ENCODE measurements at places on chromosomes 6 and 20.

DNA sequence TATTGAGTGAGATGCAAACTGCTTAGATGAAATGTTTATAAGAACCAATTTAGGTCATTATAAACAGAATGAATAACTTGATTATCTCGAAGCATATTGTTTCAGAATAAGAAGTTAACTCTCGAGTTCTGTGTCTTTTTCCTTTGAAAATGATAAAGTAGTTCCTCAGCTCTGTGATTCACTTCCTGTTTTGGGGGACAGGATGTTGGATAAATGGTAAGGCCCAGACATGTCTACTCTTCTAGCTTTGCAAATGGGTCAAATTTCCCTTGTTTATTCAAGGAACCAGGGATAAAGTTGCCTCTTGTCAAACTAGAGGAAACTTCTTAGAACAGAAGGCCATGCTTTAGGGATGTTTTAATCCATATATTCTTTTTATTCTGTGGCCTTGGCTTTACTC is 246.9 kb downstream of the SOX4 start:
- no peak for DNase-seq

GRCh38 chr6:31794866-31795615 is 511 bp downstream of the VARS1 start:
- no peak for DNase-seq

DNA sequence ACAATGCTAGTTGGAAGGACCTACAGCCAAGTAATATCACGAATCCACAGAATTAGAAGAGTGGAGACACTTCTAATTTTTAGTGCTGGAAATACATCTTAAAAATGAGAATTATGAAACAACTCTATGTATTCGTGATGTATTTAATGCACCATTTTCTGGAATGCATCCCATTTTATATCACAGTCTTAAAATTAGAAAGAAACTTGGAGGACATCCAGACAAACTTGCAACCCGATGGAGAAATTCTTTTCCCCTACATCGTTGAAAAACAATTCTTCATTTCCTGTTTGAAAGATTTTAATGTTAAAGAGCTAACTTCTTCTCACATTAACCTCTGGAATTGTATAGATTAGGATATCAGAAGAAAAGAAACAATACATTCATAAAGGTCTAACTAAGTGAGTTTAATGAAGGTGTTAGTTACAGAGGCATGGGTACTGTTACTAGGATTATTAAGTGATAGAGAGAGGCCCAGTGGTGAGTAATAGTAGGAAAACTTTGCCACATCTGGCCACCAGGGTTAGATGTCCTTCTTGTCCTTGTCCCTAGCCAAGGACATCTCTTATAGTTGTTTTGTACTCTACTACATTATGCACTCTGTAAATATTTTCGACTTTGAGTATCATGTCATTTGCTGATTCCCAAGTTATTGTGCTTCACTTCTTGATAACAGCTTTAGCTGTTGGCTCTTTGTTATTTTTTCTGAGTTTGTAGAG is 502.4 kb upstream of the PTCHD4 start:
- no peak for DNase-seq

DNA sequence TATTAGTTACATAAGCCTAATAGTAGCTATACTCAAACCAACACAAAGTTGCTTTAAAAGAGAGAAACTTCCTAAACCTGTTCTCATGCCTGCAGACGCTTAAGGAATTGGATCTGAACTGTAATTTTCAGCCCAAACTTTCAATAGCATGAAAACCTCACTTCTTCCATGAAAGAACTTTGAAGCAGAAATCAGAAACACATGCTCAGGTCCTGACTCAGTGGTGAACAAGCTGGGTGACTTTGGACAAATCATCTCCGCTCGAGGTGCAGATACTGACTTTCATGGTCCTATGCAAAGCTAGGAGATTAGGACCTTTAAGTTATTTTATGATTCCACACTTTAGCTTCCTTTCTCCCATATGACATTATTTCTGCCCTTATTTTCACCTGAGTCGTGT is 36.5 kb downstream of the NOX3 start:
- no peak for DNase-seq

DNA sequence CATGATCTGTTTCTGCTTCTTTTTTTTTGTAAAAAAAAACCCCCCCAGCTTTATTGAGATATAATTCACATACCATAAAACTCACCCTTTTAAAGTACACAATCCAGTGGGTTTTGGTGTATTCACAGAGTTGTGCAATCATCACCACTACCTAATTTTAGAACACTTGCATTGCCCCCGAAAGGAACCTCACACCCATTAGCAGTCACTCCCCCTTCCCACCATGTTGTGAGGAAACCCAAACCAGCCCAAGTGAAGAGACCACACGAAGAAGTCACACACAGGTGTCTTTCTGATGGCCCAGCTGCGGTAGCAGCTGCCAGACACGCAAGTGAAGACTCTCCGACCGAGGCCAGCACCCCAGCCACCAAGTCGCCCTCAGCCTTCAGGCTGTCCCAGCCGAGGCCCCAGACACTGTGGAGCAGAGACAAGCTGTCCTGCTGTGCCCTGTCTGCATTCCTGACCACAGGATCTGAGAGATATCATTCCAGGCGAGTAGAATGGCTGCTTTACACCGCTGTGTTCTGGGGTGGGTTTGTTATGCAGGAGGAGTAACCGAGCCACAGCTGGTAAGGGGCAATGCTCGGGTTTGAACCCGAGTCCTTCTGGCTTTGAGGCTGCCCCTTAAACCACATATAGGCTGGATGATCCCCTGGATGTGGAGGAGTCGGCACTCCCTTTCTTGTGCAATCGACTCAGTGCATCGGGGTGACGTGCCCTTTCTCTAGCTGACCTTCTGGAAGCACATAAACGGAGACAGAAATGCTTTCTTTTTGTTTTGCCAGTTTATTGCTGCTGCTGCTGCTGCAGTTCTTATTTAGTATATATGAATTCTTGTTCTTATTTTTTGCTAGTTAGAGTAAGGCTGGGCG is 59.1 kb upstream of the PTPN1 start:
- DNase-seq = no peak

DNA sequence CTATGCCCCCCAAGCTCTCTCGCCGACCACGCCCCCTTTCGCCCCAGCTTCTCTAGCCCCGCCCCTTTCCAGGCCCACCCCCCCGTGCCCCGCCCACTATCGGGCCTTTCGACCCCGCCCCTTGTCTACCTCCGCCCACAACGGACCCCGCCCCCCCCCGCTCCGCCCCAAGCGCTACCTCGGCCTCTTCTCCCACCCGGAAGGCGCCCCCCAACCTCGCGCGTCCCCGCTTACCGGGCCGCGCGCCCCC is 200 bp downstream of the ZBTB22 start:
- no peak for DNase-seq

GRCh38 chr6:126064748-126065401 is 78.5 kb downstream of the TRMT11 start:
- no peak for DNase-seq

- no peak for DNase-seq
These were observed 76.8 kb downstream of the MAP3K4 start for GRCh38 chr6:161068321-161068741.

DNA sequence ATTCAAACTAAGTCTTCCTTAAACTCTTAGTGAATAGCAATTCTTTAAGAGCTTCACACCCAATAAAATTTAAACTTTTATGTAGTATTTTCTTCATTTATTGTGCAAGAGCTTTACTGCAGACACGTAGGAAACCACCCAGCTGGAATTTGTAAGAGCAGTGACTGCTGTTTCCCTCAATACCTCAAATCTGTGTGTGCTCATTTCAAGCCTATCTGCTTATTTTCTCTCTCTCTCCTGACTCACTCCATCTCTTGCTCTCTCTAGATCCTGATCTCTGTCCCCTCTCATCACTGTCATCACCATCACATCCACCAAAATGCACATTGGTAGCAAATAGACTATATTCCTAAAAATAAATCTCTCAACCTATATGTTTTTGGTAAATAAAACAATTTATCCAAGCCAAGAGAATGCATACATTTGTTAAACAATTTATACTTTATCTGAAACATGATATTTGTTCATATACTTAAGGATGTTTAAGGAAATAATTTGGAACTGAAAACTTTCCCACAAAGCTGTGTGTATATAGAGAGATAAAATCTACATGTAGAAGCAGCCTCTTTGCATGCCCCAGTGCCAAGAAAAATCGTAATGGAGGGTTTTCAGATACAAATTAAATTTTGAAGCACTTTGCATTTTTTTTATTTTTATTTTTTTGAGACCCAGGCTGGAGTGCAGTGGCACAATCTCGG is 273.0 kb downstream of the TFAP2A start:
- DNase-seq = no peak

GRCh38 chr6:56649782-56650181 is 7.1 kb upstream of the DST start:
- no peak for DNase-seq

- no peak for DNase-seq
These were observed 15.1 kb downstream of the ACSS1 start for GRCh38 chr20:25042531-25043498.

GRCh38 chr20:35562541-35563110 is 20.7 kb downstream of the ERGIC3 start:
- DNase-seq = no peak

DNA sequence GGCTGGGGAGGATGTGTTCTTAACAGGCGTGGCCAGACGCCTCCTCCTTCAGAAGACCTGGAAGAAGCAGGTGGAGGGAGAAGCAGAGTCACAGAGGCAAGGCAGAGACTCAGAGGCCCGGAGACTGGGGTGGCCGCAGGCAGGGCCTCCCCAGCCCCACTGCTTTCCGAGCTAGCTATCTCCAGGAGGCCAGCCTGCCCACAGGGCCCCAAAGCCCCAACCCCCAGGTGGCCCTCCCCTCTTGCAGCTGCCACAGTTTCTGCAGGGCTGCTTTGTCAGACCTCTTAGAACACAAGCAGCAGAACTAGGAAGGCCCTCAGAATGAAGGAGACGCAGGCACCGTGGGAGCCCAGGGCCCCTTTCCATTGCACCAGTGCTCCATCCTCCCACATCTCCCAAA is 69.0 kb upstream of the MLN start:
- DNase-seq = no peak

DNA sequence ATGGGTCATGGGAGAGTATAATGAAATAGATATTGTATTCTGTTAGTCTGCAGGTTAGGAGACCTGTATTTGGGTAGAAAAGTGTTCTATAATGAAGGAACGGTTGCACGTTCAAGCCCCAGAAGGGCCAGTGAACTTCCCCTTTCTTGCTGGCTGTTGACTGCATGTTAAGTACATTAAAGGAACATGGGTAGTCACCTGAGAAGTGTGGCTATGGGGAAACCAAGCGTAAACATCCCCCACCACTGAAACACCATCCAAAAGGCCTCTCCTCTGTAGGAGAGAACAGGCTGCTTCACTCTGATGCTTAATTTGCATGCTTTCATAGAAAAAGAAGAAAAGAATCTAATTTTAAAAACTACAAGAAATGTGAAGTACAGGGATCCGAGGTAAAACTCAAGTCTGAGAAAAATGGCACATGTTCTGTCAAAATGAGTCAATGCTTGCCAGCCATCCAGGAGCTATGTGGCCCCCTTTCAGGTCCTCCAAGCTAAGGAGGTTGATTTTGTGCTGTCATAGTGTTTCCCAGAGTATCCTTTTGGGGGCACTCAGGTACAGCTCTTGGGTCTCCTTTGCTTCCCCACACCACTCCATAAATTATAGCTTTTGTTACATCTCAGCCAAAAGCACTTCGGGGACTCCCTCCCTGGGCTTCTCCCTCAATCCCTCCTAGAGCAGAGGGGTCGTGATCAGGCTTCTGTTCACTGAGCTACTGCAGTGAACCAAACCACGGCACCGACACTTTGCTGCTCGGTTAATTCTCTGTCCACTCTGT is 283.7 kb upstream of the AGPAT4 start:
- DNase-seq = no peak

- no peak for DNase-seq
These were observed 114.0 kb upstream of the FKBP1C start for GRCh38 chr6:63097222-63097621.

DNA sequence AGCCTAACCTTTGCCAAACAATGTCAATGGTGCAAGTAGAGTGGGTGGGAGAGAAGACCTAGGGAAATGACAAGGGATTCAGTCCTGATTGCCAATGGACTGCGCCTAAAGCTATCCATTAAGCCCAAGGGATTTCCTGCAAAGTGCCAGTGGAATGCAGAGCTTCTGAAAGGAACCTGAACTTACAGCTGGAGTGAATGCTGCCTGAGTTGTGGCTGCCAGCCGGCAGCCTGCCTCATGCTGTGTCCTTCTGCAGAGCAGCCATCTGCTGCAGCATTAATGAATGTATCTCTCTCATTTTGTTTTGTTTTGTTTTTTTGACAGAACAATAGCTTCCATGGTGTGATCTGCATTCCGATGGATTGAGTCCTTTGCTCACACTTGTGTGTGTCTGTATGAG is 44.7 kb downstream of the SLC35F1 start:
- no peak for DNase-seq

DNA sequence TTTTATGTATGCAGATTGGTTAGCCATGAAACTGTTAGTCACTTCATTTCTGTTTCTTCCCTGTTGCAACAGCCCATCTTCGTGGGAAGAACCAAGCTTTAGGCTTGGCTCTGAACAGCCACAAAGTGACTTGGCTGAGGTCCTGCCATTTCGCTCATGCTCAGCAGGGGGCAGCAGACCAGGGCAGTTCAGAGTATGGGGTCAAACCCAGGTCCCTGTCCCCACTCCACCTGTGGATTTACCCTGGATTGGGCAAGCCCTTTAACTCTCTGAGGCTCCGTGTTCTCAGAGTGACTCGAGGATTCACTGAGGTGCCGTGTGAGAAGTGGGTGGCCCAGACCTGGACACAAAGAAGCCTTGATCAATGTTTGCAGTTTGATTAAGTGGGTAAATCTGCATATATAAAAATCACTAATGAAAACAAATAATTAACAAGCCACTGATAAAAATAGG is 19.8 kb upstream of the MAP1LC3A start:
- DNase-seq = no peak

- no peak for DNase-seq
These were observed 44.7 kb downstream of the FAM50B start for GRCh38 chr6:3893917-3894316.

DNA sequence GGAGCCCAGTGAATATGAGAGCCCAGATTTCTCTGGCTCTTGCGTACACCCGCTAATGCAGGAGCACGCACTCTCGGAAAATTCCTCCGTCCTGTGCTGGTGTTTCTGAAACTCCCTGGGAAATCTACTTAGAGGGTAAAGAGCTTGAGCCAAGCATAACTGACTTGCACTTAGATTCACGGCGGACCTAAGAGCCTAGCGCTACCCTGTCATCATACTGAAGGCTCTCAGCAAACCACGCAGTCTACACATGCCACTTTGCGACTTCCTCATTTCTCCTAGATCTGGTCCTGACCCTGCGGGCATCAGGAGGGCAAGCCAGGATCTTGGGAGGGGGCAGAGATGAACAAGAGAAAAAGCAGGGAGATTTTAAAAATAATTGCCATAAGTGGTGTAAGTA is 324.7 kb downstream of the CD83 start:
- DNase-seq = no peak

GRCh38 chr6:27894839-27895762 is 17.1 kb downstream of the OR2B2 start:
- no peak for DNase-seq

GRCh38 chr6:54108271-54108670 is 3.0 kb upstream of the MLIP start:
- DNase-seq = no peak

GRCh38 chr20:62168890-62169435 is 13.9 kb upstream of the MTG2 start:
- no peak for DNase-seq

All from stimulated activated CD4-positive, alpha-beta T cell treated with anti-CD3 and anti-CD28 coated beads, Interleukin-15, amount 100 ng/mL, for 1 hour (primary cell).